Stimulated activated naive CD4-positive, alpha-beta T cell treated with Interleukin-2 at 50 U/mL for 16 hours (primary cell): ENCODE measurements at places on chromosomes 16 and 17.

GRCh38 chr17:82942166-82943130, 102.6 kb upstream of the ZNF750 start:
- DNase-seq = no peak

DNA sequence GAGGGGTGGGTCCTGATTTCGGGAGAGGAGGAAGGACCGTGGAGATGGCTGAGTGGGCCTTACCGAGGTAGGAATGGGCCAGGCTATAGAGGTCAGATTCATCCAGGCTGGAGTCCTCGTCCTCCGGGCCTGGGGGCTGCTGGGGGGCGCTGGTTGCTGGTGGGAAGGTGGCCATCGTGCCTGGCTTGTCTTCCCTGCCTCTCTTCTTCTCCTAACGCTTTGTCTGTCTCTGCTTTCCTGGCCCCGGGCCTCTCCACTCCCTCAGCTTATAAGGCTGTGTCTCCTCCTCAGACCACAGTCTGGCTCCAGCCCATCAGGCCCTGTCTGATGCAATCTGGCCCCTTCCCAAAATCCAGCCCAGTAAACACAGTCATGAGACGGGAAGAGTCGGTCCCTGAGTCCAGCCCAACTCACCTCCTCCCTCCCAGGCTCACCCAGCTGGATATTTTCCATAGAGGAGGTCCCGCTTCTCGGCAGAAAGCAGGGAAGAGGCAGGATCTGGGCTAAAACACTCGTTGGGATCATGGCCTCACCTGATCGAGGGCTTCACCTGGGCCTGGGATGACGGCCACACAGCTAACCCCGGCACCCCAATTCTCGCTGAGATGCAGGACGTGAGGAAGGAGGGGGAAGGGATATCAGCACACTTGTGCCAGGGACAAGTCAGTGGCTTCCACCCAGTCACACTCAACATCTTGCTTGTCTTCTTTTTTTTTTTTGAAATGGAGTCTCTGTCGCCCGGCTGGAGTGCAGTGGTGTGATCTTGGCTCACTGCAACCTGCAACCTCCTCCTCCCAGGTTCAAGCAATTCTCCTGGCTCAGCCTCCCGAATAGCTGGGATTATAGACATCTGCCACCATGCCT, at the start of gene NUPR1:
Gene NUPR1 (minus strand): TSS at position 242 of the 864 bp plus-strand sequence. CDS start 67 bp downstream, at position 175.
- DNase-seq = no peak

DNA sequence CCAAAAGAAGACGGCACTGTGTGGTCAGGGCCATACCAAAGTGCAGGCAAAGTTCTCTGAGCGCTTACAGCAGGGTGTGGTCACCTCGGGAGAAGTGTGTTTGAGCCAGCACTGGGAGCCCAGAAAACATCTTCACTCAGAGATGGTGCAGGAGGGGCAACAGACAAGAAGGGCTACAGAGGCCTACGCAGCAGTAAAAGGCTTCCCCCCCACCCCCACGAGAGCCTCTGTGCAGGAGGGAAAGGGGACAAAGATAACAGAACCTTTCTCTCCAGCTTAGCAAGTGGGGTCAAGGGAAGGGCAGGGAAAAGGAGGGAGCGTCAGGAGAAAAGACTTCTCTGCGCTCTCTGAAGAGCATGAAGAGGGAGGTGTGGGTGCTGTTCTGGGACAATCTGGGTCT, 2.8 kb downstream of the VAT1 start:
- DNase-seq = no peak

DNA sequence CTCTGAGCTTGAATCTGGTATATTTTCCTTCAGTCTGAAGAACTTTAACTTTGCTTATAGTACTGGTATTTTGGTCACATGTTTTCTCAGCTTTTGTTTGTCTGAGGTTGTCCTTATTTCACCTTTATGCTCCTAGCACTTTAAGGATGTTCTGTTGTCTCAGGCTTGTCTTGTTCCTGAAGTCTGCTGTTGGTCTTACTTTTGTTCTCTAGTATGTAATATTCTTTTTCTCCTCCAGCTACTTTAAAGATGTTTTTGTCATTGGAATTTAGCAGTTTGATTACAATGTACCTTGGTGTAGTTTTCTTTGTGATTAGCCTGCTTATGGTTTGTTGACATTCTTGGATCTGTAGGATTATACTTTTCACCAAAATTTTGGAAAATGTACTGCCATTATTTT, 23.6 kb downstream of the RPTOR start:
- DNase-seq = no peak

- no peak for DNase-seq
Measured at GRCh38 chr17:57419940-57420550, 163.7 kb downstream of the MSI2 start.

GRCh38 chr17:1267471-1267943, 2.7 kb upstream of the BHLHA9 start:
- DNase-seq = no peak

DNA sequence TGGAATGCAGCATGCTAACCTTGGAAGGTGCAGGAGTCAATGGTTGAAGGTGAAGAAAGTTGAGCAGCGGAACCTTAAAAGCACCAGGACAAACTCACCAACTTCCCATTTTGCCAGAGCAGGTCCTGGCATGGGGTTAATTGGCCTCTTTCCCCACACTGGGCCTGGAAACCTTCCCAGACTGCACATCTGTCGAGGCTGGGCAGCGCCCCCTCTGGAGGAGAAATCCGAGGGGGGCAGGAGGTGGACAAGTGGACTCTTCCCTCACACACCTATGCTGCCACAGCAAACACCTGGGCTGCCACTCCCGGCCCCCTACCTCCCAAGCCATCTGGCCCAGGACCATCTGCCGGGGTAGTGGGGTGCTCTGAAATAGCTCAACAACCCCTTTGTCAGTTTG, 232.4 kb downstream of the CBLN1 start:
- DNase-seq = no peak

- no peak for DNase-seq
Measured at GRCh38 chr17:60079401-60080243, 901 bp upstream of the HEATR6 start.

GRCh38 chr16:31473264-31473984, 1.5 kb downstream of the TGFB1I1 start:
- DNase-seq = no peak

GRCh38 chr17:63881935-63882601, at the start of gene GH2:
Gene GH2 (minus strand): TSS chr17:63881944. CDS start chr17:63881801, 143 bp downstream.
- peak; percentile 55 for DNase-seq

DNA sequence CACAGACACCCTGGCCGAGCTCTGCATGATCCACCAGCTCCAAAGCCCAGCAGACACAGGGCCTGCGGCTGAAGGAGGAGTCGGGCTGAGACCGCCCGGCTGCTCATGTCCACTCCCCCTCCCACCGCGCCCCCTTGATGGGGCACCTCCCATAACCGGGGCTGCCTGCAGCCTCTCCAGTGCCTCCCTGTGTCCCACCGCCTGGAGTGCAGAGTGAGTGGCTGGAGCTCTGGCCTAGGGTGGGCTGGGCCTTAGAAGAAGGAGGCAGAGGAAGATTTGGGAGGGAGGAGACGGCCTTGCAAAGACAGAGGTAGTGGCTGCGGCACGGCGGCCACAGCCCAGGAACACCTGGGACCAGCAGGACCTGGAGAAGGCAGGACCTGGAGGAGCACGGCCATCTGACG, 4.0 kb downstream of the CBFA2T3 start:
- no peak for DNase-seq

- DNase-seq = no peak
Measured at GRCh38 chr17:65743308-65743655, 181.8 kb upstream of the AXIN2 start.

DNA sequence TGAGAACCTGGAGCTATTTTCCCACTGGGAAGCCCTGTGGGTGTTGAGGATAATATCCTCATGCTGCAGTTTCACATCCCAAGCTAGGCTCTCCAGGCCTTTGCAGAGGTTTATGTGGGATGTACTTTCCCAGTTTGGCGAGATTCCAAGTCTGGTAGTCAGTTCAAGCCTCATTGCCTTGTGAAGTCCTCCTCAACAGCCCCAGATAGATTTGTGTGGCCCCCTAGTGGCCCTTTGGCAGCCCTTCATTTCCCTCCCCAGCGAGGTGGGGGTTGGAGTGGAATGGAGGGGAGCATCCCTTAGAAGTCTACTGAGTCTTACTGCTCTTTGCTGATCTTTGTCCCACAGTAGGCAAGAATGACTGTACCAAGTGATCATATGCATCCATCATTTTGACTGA, 137.9 kb downstream of the CDH11 start:
- no peak for DNase-seq

GRCh38 chr17:83054518-83055125, 24.8 kb upstream of the METRNL start:
- no peak for DNase-seq

- DNase-seq = no peak
Measured at GRCh38 chr16:53121661-53122060, 66.9 kb downstream of the CHD9 start.

GRCh38 chr17:44642834-44643233, 13.4 kb upstream of the MEIOC start:
- DNase-seq = no peak

- DNase-seq = no peak
Measured at GRCh38 chr16:65572156-65572555, 450.3 kb upstream of the CDH11 start.

DNA sequence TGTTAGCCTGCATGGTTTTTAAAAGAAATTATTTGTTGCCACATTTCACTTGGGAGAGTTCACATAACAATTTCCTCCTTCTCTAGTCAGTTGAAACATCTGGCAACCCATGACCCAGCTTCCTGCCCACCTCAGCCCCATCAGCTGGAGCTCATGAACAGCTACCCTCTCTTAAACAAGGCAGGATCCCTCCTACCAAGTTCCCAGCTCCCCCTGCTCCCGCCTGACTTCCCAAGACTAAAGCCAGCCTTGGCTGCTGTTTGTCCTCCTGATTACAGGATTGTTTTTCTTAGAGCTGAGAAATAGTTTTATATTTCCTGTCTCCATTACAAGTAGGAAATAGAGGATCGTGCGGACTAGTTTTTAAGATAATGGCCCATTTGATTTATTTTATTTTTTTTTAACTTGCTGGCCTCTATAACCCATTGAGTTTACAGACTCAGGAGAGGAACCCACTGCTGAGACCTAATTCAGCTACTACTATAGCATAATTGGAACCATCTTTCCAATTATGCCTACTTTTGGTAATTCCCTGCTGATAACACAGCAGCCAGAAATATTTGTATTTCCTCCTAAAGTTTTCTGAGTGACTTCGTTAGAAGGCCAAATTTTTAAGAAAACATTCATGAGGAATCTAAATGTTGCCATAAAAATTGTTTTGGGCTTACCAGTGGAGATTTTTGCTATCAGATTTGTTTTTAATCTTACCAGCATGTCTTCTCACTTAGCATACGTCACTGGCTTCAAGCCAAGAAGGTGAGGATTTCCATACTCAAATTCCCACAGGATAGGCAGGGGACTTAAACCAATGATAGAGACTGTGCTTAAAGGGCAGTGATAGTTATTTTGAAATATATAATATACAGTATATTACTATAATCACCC, 90.0 kb downstream of the ELAC2 start:
- DNase-seq = no peak

DNA sequence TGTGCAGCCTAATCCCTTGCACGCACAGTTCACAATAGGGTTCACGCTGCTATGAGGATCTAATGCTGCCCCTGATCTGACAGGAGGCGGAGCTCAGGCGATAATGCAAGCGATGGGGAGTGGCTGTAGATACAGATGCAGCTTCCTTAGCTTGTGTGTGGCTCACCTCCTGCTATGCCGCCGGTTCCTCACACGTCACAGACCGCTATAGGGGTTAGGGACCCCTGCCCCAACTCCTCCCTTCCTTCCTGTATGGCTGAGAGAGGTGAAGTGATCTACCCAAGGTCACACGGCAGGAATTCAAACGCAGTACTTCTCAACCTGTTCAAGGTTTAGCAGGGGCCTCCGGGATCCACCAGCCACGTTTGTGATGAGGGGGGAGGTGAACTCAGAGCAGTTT, 13.4 kb upstream of the PLLP start:
- DNase-seq = peak; percentile 20

GRCh38 chr17:69339937-69340336, 13.0 kb upstream of the ABCA5 start:
- DNase-seq = no peak

- DNase-seq = no peak
Measured at GRCh38 chr17:28705074-28705659, 6.5 kb downstream of the PROCA1 start.
